ENCODE measurements at places on chromosomes 16 and 17.

GRCh38 chr17:36197387-36197703 is 787 bp upstream of the CCL3L1 start:
- DNase-seq: peak; percentile 46

DNA sequence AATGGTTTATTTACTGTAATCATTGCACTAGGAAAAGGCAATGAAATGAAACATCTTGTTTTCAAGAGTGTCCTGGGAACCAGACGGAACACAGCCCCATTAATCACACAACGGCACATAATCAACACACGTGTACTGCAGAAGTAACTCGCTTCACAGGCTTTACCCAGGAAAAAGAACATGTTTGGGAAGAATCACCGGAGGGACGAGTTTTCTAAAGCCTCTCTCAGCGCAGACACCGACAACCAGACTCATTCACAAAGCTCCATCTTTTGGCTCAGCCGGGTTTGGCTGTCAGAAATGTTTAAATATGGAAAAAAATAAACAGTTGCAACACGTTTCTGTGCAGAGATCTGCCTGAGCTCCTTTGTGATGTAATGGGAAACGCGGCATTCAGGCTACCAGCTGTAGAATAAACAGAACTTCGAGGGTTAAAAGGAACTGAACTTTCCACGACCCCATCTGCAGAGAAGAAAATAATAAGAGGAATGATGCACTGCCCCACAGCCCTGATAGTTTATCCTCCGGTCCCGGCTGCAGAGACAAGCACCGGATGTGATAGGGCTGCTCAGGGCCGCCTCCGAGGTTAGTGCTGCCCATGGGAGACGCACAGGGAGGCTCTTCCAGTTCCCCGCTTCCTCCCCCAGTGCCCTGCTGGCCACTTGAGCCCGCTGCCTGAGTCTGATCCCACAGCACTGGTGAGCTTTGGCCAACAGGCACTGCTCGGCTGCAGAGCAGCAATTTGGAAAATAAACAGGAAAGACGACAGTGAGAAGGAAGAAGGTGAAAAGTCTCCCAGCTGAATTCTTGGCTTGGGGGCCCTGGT is 119.8 kb downstream of the HIC1 start:
- no peak for DNase-seq

GRCh38 chr17:10018461-10018891 is 113.4 kb upstream of the RCVRN start:
- no peak for DNase-seq

DNA sequence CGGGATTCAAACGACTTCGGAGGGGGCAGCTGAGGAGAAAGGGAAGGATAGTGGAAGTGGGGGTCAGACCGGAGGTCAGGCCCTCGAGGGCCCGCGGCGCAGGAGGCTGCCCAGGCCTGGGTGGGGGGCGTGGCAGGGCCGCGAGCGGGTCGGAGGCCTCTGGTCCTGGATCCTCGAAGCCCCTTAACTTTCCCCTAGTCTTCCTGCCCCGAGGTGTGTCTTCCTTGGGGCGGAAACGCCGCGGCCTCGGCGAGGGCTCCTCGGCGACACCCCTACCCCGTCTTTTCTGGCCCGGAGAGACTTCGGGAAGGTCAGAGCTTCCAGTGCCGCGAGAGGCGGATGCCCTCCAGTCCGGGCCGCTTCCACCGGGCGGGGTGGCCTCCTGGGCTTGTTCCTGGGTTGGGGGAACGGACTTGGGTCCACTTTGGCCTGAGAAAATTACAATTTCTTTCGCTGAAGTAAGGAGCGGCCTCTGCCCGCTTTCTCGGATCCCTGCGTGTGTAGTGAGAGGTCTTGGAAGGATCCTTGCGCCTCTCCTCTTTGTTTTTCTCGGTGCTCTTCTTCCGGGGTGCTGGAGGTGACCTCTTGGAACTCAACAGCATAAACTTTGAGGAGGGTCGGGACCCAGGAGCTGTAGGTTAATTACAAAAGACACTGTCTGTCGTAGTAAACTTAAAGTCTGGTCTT is 491 bp downstream of the IST1 start:
- peak; percentile 63 for DNase-seq

- peak; percentile 78 for DNase-seq
These were observed 17.6 kb upstream of the SSTR5 start for GRCh38 chr16:1054660-1055556.

- DNase-seq: no peak
These were observed 9.2 kb upstream of the MSLN start for GRCh38 chr16:751152-752006.

GRCh38 chr17:3766779-3767178 is 34.2 kb downstream of the ITGAE start:
- no peak for DNase-seq

GRCh38 chr17:68314916-68315535 is 23.7 kb downstream of the ARSG start:
- no peak for DNase-seq

DNA sequence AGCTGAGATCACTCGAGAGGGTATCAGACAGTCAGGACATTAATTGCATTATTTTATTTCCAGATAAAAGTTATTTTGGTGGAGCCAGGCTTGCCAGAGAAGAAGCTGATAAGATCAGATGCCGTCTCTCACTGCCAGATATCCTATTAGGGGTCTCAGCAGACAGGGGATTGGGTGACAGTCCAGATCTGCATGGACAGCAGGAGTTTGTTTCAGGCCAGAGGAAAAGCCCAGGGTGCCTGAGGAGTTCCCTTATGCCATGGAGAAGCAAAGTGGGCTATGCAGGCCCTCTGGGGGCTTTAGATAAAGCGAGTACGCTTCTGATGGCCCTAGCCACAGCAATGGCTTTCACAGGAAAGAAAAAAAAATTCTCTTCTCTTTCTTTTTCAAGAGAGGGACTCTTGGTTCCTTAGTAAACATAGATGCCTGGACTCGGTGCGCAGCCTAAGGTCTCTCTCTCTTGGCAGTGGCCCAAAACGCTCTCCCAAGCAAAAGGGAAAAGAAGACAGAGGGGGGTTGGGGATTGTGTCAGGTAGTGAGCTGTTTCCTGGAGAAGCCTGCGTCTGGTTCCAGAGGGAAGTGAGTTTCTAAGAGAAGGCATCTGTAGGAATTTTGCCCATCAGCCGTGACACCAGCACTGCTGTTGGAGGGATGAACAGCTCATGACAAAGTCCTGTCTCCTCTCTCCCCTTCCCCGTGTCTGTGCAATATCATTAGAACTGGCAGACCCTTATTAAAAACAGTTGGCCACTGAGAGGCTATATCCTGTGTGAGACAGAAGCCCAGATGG is 166.3 kb upstream of the FOXF1 start:
- DNase-seq: no peak

- no peak for DNase-seq
These were observed 32.1 kb downstream of the PRKAR1A start for GRCh38 chr17:68544111-68544915.

DNA sequence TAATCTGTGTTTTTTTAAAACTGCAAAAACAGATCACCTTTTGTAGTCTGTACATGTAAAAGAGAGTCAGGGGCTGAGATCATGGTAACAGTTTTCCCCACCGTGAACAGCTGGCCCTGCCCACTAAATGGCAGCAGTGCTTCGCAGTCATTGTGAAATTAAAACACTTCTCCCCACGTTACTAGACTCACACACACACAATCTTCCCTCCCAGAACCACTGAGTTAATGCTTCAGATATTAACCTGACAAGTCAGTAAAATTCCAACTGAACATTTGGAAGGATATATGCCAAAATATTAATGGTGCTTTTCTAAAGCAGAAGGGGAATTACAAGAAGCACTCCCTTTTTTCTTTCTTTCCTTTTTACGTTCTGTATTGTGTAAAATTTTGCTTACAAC is 1.2 kb upstream of the CD300LG start:
- no peak for DNase-seq

- peak; percentile 43 for DNase-seq
These were observed 7.4 kb upstream of the B9D1 start for GRCh38 chr17:19369846-19370492.

GRCh38 chr17:14593956-14594355 is 293.1 kb downstream of the HS3ST3B1 start:
- DNase-seq: no peak

GRCh38 chr16:21277927-21278706 is at the start of gene CRYM:
Gene CRYM, minus strand, starts transcription at chr16:21278290. Its CDS starts 39 bp downstream, at chr16:21278251.
- DNase-seq: peak; percentile 80

- DNase-seq: peak; percentile 95
These were observed 225.1 kb upstream of the CA10 start for GRCh38 chr17:52383493-52384100.

- no peak for DNase-seq
These were observed 23.9 kb downstream of the TMEM11 start for GRCh38 chr17:21190078-21190477.

GRCh38 chr16:3950343-3951193 is 70.1 kb upstream of the CREBBP start:
- DNase-seq: no peak

GRCh38 chr17:50831471-50831928 is 3.9 kb upstream of the WFIKKN2 start:
- no peak for DNase-seq

GRCh38 chr16:79597277-79598062 is 3.1 kb downstream of the MAF start:
- DNase-seq: no peak
